ENCODE measurements at places on chromosomes 5 and 9.

DNA sequence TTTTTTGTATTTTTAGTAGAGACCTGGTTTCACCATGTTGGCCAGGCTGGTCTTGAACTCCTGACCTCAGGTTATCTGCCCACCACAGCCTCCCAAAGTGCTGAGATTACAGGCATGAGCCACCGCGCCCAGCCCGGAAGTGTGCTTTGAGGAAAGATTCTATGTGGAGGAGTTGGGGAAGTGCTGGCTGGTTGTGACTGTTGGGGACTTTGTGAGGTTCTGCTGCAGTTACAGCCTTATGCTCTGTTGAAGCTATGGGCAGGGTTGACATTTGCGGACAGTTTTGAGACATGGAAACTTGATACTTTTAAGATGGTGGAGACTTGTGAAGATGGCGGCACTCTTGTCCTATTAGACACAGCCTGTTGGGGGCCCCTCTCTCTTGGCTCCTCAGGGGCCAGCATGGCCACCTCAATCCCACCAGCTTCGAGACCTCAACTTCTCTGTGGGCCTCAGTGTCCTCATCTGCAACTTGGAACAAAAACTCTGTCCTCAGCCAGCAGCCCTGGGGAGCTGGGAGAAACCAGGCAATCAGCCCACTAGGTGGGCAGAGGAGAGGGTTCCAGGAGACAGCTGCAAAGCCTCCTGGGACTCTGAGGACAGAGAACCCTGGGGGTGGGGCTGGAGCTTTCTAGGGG, 24.9 kb downstream of the C9orf50 start:
- no peak for DNase-seq

DNA sequence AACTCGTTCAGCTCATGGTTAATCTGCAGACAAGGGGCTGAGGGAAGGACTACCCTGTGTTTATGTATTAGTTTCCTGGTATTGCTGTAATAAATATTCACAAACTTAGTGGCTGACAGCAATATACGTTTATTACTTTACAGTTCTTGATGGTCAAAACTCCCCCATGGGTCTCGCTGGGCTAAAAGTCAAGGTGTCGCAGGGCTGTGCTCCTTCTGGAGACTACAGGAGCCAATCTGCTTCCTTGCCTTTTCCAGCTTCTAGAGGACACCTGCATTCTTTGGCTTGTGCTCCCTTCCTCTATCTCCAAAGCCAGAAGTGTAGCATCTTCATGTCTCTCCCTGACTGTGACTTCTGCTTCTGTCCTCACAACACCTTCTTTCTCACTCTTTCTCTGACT, 653.8 kb upstream of the RIOK2 start:
- no peak for DNase-seq

DNA sequence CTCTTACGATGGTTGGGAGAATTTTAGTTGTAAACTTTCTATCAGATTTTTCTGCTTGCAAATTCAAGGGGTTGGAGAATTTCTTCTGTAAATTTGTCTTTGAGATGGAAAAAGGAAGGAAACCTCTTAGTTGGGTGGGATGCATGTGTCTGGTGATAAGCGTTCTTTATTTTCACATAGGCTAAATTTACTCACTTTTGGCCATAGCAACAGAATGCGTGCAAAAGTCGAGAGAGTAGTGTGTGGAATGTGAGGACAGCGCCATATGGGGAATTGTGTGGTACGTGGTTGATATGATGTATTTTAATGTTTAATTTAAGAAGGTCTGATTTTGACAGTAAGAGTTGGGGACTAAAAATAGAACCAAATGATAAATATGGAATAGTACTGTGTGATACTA, 282.2 kb downstream of the TAF11L14 start:
- no peak for DNase-seq

DNA sequence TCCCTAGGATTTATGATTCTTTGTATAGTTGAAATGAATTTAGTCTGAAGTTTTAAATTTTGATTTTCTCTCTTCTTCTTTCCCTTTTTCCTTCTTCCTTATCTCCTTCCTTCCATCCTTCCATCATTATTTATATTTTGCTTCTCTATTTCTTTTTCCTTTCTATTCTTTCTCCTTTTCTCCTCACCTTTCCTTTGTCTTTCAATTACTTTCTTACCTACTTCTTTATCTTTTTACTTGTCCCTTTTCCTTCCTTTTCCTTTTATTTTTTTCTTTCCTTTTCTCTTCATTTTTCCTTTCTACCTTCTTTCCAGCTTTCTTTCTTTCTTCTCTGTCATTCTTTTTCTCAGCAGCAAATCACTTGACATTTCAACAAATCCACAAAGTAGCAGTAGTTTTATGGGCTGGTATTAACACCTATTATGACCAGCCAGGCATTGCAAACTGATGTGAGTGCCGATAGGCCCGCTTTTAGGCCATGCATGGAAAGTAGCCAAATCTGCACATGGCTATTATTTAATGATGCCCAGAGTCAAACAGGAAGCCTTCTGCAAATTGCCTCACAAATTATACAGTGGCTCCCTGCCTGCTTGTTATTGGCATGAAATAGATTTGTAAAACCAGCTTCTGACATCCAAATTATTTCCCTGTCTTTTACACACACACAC, 37.1 kb upstream of the NR3C1 start:
- no peak for DNase-seq

DNA sequence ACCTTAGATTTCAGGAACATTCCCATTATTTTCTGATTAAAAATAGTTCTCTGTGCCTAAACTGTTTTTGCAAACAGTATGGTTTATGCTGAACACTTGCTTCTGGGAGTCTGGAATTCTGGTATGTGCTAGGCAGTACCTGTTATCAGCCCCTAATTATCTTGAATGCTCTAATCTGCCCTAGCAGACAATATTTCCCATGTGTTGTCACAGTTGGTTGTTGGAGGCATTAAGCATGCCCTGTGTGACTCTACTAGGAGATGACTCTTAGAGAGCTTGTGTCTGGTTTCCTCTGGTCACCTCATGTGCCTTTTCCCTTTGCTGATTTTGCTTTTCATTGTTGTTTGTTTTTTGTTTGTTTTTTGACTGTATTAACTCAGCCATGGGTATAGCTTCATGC, 36.6 kb downstream of the UHRF2 start:
- DNase-seq, result no peak

DNA sequence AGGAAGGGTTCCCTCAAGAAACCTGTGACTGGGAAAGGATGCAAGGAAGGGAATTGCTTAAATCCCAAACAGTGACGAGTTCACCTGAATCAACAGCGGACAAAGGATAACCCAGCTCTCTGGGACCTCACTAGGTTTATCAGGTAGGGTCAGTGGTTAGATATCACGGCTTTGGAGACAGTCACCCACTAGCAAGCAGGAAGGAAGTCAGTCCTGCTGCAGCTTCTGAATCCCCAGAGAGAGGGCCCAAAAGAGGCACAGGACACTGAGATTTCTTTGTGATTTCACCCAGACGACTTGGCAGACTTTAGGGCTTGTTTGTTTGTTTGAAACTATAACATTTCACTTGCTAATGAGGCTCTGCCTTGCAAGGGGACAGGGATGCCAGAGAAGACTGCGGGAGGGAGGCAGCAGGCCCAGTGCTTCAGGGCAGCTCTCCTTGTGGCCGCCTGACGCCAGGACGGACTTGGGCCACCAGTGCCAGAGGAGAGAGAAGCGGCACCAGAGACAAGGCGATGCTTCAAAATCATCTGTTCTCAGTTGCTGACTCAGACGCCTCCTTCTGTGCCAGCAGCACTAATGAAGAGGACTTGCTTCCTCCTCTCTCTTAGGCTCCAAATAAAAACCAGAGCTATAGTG, 275.6 kb upstream of the SLC30A5 start:
- DNase-seq, result no peak

GRCh38 chr5:10424124-10424731, 17.5 kb upstream of the ROPN1L start:
- no peak for DNase-seq

DNA sequence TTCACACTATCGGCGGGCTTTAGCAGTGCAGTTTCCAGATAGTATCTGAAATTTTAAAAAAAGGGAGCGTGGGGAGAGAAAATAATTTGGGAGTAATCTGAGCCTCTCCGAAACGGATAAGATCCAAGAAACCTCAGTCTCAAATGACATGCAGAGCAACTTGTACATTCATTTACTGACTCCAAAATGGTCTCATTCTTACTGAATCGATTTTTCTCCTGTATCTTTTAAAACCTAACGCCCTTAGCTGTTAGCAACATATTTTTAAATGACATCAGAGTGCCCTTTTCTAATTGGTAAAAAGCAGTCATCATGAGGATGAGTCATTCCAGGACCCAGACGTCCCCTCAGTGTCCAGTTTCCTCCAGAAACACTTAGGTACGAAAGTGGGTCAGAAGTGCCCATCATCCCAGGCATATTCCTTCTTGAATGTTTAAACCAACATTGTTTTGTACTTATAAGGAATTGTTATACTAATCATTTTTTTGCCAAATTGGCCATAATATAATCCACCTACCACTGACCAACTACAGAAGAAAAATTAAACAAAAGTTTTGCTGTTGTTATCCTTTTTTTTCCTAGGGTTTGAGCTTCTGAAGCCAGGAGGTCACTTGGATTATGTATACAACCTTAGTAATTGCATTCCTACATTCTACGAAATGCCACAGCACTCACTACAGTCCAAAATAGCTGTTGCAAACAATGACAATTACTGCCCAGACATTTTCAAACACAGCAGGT, 354.4 kb downstream of the ADAMTS6 start:
- no peak for DNase-seq

DNA sequence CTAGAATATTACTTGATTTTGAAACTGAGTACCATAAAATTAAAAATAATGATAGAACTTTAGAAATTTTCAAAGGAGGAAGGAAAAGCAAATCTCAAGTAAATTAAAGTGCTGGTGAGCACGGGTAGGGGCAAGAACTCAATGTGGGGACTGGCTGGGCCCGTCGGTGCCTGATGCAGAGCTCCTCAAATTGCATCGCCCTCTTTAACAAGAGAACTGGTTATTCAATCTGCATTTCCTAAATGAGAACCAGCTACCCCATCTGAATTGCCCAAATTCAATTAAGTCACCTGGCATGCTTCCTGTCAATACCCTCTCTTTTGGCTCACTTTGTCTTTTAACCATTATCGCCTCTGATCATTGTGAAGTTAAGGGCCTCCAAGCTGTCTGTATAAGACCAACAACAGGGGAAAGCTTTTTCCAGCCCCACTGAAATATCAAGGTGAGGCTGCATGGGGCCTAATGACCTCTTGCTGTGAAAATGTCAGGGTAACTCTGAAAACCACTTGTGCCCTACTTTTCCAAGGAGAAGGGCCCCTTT, 316.7 kb downstream of the SLIT3 start:
- DNase-seq, result no peak

Data from fibroblast of skin of left biceps (primary cell).